ENCODE measurements at places on chromosomes 7 and 10.

- DNase-seq, result no peak
These were observed 309.7 kb downstream of the EXOC4 start for GRCh38 chr7:133562621-133563020.

DNA sequence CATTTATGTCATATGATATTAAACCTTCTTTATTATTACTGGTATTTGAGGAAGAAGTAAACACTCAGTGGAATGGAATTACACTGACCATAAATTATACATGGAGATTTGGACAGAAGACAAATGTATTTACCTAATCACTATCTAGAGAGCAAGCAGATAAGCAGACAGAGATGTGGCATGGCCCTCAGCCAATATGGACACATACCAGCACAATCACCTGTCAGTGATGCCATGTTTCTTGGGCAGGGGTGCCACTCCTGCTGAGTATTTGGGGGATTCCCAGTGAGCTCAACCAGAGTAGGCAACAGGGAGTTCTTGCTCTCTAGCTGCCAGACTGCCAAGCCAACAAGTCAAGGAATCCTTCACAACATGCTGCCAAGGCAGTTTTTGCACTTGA lies 866.3 kb upstream of the LRRN3 start:
- DNase-seq, result no peak

DNA sequence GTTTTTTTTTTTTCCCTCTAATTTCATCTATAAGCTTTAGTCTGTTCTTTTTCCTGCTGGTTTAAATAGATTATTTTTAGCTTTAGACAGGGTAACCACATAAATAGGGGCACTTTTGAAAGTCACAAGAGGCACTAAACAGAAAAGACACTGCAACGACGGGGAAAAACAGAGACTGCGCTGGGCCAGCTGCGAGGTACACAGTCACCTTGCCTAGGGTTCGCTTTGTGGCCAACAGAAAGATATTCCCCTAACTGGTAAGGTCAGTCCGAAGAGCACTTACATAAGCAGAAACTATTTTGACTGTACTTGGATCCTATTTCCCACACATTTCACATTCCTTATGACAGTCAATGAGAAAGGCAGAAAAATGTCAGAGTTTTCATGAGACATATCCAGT lies 175.6 kb upstream of the PHF14 start:
- DNase-seq, result no peak

DNA sequence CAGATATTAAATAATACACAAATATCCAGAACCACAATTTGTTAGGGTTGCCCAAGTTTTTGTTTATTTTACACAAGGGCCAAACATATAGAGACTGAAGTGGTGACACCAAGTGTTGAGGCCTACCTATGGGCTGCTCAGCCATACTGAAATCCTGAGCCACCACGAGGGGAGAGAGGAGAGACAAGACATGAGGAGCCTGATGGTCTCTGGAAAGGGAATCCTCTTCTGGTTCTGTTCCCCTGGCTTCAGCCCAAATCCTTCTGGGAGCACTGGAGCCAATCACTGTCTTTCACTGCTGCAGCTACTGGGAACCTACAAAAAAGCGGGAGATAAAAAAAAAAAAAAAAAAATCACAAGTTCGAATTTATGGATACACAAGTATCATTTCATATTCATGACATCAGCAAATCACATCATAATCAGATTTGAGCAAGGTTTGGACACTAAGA lies 1.9 kb downstream of the SKIDA1 start:
- no peak for DNase-seq

DNA sequence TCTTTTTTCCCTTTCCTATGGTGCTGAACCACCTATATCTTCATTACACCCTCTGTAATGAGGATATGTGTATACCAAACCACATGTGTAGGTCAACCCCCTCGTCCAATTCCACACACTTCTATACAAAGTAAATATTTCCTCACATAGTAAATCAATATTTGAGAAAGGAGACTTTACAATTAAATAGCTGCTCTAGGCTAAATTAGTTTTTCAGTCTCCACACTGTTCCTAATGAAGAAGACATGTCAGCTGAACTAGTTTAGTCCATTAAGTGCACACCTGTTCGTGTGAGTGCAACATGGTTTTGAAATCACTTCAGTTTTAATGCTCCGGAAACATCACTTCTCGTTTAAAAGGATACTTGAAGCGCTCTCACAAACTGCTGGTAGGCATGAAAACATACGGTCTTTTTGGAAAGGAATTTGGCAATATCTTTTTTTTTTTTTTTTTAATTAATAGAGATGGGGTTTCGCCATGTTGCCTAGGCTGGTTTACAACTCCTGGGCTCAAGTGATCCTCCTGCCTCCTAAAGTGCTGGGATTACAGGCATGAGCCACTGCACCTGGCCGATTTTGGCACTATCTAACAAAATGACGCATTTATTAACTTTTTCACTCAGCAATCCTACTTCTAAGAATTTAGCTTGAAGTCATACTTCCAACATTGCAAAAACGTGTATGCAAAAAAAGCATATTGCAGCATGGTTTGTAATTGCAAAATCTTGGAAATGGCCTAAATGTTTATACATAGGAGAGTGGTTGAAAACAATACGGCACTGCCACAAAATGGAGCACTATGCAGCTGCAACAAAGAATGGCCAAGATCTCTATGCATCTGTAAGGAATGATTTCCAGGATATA lies 2.1 kb upstream of the XRCC2 start:
- DNase-seq, result no peak

DNA sequence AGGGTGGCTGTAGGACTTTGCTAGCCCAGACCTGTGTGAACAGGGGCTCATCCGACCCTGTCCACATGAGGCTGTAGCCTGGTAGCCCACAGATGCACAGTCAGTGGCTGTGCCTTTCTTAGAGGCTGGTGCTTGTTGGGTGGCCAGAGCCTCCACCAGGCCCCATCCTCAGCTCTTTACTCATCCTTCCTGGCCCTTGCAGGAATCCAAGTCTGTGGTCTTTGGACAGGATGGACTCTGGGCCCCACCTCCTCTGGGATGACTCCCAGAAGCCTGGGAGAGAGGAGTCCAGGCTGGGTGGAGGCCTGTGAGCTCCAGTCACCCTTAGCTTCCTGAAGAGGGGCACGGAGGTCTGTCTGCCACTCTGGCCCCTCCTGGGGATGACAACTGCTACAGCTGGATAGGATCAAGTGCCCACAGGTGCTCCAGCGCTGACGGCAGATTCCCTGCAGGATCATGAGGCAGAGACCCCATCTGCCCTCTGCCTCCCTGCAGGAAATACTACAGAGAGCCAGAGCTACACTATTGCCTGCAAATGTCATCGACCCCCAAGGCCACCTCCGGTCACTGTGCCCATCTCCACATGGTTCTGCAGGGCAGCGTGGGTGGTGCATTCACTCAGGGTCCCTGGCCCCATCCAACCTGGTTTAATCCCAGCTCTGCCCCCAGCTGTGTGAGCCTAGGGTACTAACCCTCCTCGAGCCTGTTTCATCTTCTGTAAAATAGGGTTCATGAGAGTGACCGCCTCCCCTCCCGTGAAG lies 114.5 kb downstream of the PTPN20 start:
- no peak for DNase-seq

GRCh38 chr7:5077740-5078139 lies 32.1 kb downstream of the RBAK start:
- no peak for DNase-seq

GRCh38 chr10:83957168-83957947 lies 182.0 kb upstream of the GHITM start:
- DNase-seq, result no peak

DNA sequence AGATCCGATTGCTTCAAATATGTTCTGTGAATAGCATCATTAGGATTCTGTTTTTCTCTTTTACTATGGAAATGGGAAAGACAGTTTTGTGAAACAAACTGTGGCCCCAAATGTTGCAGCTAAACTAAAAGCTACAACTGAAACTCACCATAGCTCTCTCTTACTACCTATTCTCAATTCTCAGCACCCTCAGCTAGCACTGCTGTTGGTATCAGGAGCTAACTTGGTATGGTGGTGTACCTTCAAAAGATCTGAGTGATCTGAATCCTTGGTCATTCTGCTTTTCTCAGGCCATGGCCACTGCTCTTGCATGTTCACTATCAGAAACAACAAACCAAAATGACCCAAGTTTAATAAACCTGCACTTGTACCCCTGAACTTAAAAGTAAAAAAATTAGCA lies 1208.0 kb downstream of the SORCS1 start:
- DNase-seq, result no peak

DNA sequence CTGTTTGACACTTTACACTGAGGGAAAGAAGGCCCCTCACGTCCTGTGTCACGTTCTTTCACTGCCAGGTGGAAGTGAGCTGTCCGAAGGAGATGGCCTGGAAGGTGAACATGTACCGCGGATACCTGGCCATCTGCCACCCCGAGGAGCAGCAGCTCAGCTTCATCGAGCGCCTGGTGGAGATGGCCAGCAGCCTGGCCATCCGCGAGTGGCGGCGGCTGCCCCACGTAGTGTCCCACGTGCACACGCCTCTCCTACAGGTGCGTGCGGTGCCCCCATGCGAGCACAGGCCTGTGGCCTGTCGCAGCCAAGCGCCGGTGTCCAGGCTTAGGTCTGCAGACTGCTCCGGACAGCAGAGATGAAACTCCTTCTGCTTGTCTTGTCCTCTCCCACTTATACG lies 103.4 kb downstream of the TRRAP start:
- DNase-seq, result no peak

DNA sequence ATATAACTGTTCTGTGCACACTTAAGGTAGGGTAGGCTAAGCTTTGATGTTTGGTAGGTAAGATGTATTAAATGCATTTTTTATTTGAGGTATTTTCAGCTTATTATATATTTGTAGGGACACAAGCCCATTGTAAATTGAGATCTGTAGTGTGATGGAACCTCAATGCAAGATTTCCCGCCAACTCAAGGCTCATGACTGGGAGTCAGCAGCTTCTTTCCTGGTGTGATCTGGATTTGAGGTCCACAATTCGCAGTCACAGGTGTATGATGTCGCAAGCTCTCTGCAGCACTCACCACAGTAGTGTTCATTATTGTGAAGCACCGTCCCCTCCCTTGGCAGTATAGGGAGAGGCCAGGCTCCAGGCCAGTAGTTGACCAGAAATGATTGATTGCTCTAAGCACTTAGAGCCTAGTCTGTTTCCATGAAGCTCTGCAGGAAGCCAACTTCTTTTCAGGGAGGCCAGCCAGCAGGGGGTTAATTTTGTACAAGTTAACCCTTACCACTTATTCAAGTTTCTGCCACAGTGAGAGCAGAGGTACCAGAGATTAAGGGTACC lies 54.9 kb downstream of the SEM1 start:
- no peak for DNase-seq

GRCh38 chr10:61169294-61169693 lies 225.3 kb upstream of the RHOBTB1 start:
- DNase-seq, result no peak

DNA sequence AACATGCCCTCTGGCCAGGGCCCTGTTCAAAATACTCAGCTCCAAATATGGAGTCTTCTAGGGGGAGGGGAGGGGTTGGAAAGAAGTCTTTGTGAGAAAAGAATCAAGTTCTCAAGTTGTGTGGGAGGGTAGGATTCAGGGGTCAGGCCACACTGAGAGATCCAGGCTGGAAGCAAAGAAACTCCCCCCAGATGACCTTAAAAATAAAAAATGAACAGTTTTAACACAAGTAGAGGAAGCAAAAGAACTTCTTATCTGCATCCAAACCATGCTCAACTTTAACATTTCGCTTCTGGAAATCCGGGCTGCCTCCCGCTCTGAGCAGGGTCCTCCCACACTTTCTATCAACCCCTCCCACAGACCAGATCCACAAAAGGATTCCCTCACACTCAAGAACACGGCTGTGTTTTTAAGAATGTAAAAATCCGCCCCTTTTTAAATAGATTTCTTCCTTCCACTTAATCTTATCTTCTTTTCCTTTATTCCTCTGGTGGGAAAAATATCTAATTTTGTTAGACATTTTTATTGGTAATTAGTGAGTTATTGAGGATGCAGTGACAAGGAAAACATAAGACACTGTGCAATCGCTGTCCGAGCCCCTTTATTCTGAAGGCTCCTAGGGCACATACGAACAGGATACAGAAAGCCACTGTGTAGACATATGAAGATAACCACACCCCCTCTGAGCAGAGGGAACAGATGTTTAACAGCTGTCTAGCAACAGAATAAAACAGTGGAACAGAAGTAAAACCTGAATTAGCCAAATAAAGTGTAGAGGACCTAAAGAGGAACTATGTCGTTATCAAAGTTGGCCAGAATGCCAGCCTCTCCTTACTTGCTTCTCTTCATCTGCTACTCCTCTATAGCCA lies 43.8 kb downstream of the CYTH3 start:
- peak; percentile 67 for DNase-seq

- no peak for DNase-seq
These were observed 301.1 kb upstream of the LYZL1 start for GRCh38 chr10:28987555-28988320.

- no peak for DNase-seq
These were observed 80.4 kb upstream of the CALN1 start for GRCh38 chr7:72492461-72493065.

GRCh38 chr10:77398986-77399755 lies 238.4 kb downstream of the KCNMA1 start:
- no peak for DNase-seq

DNA sequence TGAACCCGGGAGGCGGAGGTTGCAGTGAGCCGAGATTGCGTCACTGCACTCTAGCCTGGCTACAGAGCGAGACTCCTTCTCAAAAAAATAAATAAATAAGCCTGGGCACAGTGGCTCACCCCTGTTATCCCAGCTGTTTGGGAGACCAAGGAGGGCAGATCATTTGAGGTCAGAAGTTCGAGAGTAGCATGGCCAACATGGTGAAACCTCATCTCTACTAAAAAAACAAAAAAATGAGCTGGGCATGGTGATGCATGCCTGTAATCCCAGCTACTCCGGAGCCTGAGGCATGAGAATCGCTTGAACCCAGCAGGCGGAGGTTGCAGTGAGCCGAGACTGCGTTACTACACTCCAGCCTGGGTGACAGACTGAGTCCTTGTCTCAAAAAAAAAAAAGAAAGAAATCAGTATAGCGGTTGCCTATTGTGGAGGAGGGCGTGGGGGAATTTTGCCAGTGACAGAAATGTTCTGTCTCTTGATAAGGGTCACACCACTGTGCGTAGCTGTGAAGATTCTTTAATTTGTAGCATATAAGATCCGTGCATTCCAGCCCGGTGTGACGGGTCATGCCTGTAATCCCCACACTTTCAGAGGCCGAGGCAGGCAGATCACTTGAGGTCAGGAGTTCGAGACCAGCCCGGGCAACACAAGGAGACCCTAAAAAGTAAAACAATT lies 17.9 kb upstream of the EIF3B start:
- no peak for DNase-seq

DNA sequence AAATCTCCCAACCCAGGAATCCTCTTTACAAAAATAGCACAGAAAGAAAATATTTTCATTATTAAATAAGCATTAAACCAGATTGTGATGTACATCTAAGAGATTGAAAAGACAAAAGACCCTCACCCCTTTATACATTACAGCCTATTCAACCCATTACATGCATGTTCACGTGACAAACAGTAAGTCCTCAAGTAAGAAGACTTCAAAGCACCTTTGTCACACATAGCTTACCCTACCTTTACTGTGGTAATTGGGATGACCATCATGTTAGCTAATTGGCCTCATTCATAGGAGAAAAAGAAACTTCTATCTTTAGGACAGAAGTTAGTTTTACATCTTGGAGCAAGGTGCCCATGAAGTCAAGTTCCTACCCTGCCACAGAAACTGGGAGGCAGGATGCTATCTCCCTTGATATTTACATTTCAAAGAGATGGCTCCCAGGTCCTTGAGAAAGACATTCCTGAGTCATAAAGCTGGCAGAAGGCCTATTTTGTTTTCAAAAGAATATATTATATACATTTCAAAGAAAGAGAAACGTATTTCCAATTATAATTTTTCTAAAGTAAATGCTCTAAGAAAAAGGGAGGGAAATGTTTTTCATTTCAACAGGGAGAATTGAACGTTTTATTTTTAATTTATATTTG lies 48.1 kb downstream of the GNAI1 start:
- DNase-seq, result no peak
